ENCODE measurements at places on chromosomes 7 and 10. TPM values are rescaled to one million over a fixed set of nuclear protein-coding genes. Genes with fewer than 3 reads are reported as not detected.
A peak's percentile ranks its signal among the peaks of the same experiment; 100 is the strongest.

- no peak for DNase-seq
These were observed 116.0 kb upstream of the C7orf33 start for GRCh38 chr7:148474481-148475025.

- DNase-seq = no peak
These were observed 1.1 kb downstream of the ITGA8 start for GRCh38 chr10:15718694-15719048.

- no peak for DNase-seq
These were observed 38.2 kb downstream of the PRSS2 start for GRCh38 chr7:142808802-142809583.

GRCh38 chr10:47321521-47322195, 596 bp upstream of the GDF2 start:
- no peak for DNase-seq

GRCh38 chr7:43954524-43955228, 28.4 kb downstream of the UBE2D4 start:
- no peak for DNase-seq

Gene SNCG
- total RNA-seq = 7.6 TPM

- peak; percentile 57 for DNase-seq
These were observed 26.1 kb upstream of the MRC1 start for GRCh38 chr10:17782921-17783665.

GRCh38 chr7:12674861-12675260, 12.6 kb upstream of the ARL4A start:
- no peak for DNase-seq

- DNase-seq = peak; percentile 77
These were observed 1.1 kb downstream of the DDIT4 start for GRCh38 chr10:72274730-72275350.

GRCh38 chr7:148385009-148385682, 205.4 kb upstream of the C7orf33 start:
- DNase-seq = no peak

Gene CHAT
- not detected for total RNA-seq

Gene COG5
- 37.5 TPM for total RNA-seq

DNA sequence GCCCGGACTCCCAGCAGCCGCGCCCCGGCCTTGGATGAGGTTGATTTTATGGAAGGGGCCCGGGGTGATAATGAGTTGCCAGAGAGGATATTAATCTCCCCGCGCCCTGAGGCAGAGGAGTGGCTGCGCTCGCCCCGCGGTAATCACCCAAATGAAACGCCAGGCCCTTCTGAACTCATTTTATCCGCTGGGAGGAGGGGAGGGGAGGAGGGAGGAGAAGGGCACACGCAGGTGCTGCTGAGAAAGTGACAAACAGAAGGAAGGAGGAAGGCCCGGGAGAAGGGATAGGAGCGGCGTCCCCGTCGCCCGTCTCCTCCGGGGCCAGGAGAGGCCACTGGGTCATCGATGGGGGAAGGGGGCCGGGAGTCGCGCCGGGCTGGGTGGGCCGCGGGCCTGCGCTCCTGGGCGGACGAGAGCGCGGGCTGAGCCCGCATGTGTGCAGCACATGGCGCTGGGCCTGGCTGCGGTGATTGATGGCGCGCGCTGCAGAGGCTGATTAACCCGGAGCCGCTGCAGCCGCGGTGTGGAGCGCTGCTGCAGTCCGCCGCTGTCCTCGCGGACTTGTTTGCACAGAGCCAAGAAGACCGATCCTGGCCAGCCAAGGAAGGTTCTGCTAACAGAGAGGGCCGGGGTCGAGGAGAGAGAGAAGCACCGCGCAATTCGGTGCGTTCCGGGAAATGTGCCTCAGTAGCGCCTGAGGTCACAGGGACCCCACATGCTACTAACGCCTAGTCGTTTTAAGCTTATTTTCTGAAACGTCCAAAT, 6.5 kb downstream of the MNX1 start:
- no peak for DNase-seq

Gene GPR85
- total RNA-seq = 1.3 TPM

GRCh38 chr7:36279200-36279925, 110.3 kb upstream of the ANLN start:
- no peak for DNase-seq

GRCh38 chr10:8618834-8619233, 564.3 kb downstream of the GATA3 start:
- DNase-seq = no peak

Gene ZNF282
- total RNA-seq = 10.8 TPM

DNA sequence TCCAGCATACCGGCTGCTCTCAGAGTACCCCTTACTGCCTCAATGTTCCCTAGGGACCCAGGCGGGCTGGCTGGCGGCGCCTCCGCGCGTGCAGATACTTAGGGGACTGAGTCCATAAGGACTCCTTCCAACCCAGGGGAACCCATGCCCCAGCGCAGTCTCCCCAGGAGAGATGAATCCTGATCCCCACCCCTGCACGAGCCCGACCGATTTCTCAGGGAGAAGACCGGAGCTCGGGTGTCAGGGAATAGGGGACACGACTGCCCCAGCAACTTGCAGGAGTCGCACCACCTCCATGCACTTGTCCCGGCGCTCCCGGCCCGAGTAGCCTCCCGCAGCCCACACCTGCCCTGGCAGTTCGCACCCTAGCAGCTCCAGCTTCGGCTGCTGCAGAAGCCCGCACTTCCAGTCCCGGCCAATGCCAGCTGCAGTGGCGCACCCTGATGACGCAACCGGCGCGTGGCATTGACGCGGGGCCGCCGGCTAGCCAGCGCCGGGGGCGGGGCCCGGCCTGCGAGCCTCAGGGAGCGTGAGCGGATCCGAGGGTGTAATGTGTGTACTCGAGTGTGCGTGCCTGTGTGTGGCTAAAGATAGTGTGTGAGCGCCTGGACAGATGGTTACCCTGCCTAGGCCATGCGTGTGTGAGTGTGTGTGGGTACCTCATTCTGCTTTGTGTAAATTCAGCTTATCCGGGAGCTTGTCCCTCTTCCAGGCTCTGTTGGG, at the start of gene GPAM:
GPAM (minus strand) TSS at position 437 of the 723 bp plus-strand sequence. CDS start 1,981 bp downstream, outside the sequence.
- DNase-seq = peak; percentile 90

DNA sequence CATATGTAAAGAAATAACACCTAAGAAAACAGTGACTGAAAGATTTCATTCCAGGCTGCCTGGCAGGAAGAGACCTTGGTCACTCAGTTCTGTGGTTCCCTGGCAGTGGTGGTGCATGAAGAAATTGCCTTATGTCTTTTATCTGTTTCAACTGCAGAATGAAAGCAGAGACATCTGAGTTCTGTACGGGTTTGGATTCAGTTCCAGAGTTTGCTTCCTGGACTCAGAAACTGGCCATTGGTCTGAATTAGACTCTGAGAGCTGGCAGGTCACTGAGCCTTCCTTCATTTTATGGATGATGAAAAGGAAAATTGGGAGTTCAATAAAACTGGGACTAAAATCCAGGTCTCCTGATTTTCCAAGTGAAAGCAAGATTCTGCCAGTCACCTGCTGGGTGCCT, 428.9 kb upstream of the AUTS2 start:
- no peak for DNase-seq

GRCh38 chr7:79352323-79352722, 101.1 kb downstream of the MAGI2 start:
- no peak for DNase-seq

Gene CALHM1
- not detected for total RNA-seq

Gene PARD3
- 50.0 TPM for total RNA-seq

GRCh38 chr7:921581-922333, 32.7 kb downstream of the ADAP1 start:
- DNase-seq = no peak

DNA sequence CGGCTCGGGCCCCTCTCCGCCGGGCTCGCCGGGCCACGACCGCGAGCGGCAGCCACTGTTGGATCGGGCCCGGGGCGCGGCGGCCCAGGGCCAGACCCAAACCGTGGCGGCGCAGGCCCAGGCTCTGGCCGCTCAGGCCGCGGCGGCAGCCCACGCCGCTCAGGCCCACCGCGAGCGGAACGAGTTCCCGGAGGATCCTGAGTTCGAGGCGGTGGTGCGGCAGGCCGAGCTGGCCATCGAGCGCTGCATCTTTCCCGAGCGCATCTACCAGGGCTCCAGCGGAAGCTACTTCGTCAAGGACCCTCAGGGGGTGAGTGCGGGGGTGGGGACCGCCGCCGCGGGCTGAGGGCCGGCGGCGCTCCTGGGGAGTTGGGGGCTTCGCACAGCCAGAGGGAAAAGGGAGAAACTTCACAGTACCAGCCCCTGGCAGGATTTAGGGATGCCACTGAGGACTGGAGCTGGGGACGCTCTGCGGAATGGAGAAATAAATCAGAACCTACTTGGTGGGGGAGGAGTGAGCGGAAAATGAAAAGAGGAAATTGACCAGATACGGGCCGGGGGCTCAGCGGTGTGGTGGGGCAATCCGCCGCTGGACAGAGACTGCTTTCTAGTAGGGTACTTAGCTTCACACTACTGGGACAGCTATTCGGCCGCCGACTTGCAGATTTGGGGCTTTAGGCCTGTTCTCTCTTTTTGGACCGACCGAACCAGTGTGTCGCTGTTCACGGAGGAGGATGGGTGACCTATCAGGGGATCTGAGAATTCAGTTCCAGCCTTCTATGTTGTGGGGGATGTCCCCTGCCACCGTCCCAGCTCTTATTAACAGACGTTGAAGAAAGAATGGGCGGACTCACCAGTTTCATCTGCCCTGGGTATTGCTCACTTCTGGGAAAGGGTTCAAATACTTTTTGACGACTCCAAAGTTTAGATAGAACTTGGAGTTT, 669 bp downstream of the PI4K2A start:
- peak; percentile 38 for DNase-seq

DNA sequence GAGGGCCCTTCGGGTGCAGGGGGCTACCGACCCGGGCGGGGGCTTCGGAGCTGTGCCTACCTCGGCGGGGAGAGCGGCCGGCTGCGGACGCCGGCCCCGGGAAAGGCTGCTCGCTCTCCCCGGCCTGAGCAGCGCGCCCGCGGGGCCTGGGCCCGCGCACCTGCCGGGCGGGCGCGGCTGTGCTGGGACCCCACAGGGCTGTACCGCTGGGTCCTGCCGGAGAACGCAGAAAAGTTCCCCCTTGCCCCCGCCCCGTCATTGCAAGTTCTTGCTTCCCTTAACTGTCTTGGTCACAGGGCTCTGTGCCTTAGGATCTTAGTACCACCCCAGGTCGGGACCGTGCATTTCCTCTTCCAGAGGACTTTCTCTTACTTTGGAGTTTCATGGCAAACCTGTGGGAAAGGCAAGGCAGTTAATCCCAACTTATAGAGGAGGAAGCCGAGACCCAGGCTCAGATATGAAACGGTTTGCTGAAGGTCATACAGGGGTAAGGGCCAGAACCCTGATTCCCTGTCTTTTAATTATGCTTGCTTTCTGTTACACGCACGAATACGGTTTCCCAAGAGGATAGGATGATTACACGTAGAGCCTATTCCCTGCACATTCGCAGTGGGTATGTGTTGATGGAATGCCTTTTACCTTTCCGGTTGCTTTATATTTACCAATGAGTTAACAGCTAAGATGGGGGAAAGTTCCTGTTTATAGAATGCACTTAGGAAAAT, 652 bp downstream of the PCGF5 start:
- DNase-seq = no peak

Gene ZFAND2A
- 49.9 TPM for total RNA-seq

- DNase-seq = no peak
These were observed 183.3 kb downstream of the STK31 start for GRCh38 chr7:23893176-23893941.

GRCh38 chr7:122350701-122351100, 46.2 kb upstream of the FEZF1 start:
- DNase-seq = no peak

Gene ANK3
- total RNA-seq = 1.7 TPM

DNA sequence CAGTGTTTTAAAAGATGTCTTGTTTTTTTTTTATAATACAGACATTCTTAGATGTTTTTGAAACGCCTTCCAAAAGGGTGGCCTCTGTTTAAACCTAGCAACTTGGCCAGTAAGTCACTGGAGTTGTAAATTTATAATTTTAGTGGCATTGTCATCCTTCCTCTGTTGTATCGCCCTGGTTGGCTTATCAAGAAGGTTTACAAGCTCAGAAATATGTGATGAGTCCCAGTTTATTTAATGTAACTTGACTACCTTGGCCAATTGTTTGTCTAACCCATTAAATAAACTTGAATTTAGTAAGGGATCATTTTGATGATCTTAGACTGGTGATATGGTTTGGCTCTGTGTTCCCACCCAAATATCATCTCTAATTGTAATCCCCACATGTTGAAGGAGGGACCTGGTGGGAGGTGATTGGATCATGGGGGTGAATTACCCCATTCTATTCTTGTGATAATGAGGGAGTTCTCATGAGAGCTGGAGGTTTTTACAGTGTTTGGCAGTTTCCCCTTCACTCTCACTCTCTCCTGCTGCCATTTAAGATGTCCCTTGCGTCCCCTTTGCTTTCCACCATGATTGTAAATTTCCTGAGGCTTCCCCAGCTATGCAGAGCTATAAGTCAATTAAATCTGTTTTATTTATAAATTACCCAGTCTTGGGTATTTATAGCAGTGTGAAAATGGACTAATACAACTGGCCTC, 13.4 kb upstream of the NT5C3A start:
- DNase-seq = no peak

DNA sequence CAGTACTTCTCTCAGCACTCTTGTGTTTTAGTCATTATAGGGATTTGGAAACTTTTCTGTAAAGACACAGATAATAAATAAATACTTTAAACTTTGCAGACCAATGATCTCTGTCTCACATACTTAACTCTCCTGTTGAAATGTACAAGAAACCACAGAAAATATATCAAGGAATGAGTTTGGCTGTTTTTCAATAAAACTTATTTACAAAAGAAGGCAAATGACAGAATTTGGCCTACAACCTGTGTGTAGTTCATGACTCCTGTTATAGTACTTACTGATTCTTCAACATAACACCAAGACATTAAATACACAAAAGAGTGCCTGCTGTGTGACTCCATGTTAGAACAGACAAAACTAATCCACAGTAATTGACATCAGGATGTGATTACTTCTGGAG, 510.0 kb upstream of the PHF14 start:
- no peak for DNase-seq

DNA sequence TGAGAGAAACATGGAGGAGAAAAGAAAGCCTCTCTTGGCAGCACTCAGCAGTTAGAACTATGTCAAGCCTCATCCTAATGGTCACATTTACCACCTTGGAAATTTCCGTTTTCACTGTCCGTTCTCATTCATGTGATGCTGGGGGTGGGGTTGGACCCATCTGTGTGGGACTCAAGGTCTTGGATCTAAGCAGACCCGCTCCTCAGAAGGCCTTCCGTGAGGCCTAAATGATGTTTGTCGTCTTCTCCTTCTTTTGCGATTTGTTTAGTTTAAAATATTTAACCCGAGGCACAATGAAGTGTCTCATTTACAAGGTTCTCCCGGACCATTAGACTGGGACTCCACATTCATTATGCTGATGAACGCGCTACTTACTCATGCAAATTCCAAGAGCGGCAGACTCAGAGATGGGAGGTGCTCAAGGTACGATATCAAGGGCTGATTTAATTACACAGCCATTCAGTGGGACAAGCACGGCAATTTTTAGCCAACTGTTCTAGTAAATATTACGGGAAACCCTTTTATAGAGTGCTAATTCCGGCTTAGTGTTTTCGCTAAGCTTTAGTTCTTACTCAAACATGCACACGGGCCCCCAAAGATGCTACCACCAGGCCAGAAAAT, 109.1 kb upstream of the EFCAB10 start:
- DNase-seq = no peak
